NCI-H187 (cell line): ENCODE measurements at places on chromosomes 6 and 20.

GRCh38 chr20:4844751-4845465 is 123.2 kb downstream of the PRND start:
- no peak for DNase-seq

- DNase-seq = no peak
Measured at GRCh38 chr6:157652601-157653363, 170.3 kb upstream of the SNX9 start.

GRCh38 chr6:156150391-156150790 is 626.8 kb upstream of the ARID1B start:
- no peak for DNase-seq

DNA sequence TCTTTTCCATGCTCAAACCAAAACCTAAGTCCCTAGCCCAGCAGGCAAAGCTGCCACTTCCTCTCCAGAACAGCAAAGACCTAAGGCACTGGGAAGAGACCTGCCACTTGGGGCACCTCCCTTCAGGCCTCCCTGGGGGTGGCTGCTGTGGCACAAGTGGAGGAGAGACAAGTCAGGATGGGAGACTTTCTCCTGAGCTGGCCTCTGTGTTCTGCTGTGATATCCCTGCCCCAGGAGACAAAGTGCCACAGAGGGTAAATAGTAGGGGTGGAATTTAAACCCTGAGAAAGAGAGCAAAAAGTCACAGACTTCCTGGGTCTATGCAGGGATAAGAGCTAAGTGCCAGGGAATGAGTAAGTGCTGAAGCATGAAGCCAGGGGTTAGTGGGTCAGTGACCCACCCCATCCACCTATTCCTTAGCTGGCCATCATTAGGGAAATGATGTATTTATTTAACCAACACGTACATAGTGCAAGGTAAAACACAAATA is 84.2 kb downstream of the MRPL14 start:
- no peak for DNase-seq

DNA sequence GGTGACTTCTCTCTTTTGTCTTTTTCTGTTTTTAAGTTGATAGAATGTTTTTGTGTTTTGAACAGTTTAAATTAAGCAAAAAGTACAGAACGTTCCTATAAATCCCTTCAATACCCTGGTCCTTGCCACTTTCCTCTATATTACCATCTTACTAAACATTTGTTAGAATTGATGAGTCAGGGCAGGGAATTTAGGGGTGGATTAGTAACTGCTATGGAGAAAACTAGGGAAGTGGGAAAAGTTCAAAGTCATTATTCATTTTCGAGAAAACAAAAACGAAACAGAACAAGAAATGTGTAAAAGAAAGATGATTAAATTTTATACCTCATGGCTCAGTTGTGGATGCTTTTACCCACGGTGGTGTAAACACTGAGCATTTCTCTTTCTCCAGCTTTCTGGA is 240.4 kb upstream of the SULF2 start:
- no peak for DNase-seq
